ENCODE measurements at places on chromosomes 4 and X. TPM values are rescaled to one million over a fixed set of nuclear protein-coding genes. Genes with fewer than 3 reads are reported as not detected.

Gene PHOX2B
- not detected for total RNA-seq

Gene TMEM271
- total RNA-seq, result not detected

Gene MAGEB10
- not detected for total RNA-seq

Gene NKX6-1
- total RNA-seq, result not detected

Gene ZCCHC18
- total RNA-seq, result 1.1 TPM

Gene KLKB1
- total RNA-seq, result not detected

Gene BOD1L1
- total RNA-seq, result 13.8 TPM

Gene CXCL8
- total RNA-seq, result 4.0 TPM

Gene C4orf36
- not detected for total RNA-seq
